ENCODE measurements at places on chromosomes 11 and 22. TPM values are rescaled to one million over a fixed set of nuclear protein-coding genes. Genes with fewer than 3 reads are reported as not detected.
A peak's percentile ranks its signal among the peaks of the same experiment; 100 is the strongest.

DNA sequence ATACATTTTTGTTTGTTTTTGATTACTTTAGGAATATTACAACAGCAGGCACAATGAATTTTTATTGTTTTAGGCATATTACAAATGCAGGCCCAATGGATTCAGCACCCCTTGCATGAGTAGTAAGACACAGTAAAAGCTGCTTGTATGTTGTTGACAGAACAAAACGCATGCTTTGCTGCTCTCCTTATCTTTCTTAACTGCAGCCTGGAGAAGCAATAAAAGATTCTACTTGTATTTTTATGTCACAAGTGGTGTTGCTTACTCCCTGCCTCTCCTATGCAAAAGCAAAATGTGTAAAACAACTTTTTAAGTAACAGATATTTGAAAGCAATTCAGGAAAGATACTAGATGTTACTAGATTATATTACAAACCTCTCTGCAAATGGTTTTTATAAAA is 73.9 kb downstream of the TRPC6 start:
- no peak for DNase-seq

DNA sequence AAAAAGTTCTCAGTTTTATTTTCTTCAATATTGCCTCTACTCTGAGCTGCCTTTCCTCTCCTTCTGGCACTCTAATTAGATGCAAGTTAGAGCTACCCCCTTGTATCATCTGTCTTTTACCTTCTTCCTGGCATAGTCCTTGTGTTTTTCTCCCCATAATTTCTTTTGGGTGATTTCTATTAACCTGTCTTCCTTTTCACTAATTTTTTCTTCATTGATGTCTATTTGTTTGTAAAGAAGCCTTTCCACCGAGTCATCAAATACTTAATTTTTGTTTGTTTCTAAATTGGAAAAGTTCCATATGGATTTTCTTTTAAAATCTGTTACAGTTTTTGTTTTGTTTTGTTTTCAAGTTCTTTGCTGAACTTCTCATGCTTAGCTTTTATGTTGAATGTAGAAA is 558.1 kb downstream of the TBC1D22A start:
- DNase-seq = no peak

The RRAS2 gene
- 27.6 TPM for total RNA-seq

The ARHGAP8 gene
- 46.7 TPM for total RNA-seq

The FBXO3 gene
- 42.1 TPM for total RNA-seq

DNA sequence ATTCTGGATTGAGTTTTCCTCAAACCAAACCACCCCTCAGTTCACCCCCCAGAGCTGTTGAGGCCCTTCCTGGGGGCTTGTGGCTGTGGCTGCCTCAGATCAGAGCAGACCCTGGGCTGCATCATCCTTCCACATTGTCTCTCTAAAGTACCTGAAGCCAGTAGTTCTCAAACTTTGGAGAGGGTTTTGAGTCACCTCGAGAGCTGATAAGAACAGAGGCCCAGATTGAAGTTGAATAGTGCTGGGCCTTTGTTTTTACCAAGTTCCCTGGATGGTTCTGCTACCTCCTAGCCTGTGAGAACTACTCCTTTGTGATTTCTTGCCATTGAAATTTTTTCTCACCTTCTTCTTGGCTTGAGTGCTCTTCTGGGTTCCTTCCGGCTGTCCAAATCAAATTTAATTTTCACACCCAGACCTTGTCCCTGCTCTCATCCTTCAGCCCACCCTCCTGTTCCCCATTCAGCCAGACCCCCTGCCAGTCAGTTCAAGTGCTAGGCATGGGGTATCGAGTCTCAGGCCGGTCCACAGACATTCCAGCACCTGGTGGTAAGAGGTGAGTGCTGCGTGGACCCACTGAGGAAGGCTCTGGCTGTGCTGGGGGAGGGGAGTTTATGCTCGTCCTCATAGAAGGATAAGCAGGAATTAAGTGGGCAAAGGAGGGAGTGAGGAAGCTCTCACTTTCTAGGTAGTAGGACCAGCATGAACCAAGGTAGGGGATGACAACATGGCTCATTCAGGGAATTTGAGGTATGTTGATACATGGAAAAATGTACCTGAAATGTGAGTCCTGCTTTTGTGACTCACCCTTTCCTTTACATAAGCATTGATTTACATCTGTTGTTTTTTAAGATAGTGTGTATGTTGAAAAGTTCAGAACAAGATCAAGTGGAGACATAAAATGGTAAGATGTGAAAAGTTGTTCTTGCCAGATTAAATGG is 116.5 kb downstream of the PTPRJ start:
- DNase-seq = no peak

DNA sequence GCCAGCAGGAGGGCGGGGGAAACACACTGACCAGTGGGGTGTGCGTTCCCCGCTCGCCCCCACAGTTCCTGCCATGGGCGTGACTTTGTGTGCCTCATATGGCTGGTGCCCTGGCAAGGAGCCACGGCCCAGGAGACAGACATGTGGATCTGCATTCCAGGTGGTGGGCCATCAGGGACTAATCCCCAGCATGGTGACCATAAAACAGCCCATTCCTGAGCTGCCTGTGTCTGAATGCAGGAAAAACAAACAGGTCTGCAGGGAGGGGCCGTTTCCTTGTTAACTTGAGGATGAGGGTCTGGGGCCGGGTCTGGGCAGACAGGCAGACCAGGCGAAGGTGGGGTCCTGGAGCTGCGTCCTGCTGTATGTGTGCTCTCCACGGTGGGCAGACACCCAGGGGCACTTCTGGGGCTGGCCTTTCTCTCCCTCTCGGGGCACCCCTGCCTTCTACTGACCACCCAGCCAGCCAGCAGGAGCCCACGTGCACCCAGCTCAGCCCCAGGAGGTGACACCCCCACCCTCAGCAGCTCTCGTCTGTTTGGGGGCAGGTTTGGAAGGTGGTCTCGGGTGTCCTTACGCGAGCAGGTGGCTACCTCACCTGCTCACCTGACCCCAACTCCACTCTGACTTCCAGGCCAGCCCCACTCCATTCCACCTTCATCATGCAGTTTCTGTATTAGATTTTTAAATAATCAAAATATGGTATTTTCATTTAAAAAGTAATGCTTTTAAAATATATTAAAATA is 120.3 kb downstream of the KCNQ1OT1 start:
- DNase-seq = no peak

The C11orf52 gene
- 34.4 TPM for total RNA-seq

- no peak for DNase-seq
These were observed 66.9 kb downstream of the SCUBE1 start for GRCh38 chr22:43276321-43276720.

DNA sequence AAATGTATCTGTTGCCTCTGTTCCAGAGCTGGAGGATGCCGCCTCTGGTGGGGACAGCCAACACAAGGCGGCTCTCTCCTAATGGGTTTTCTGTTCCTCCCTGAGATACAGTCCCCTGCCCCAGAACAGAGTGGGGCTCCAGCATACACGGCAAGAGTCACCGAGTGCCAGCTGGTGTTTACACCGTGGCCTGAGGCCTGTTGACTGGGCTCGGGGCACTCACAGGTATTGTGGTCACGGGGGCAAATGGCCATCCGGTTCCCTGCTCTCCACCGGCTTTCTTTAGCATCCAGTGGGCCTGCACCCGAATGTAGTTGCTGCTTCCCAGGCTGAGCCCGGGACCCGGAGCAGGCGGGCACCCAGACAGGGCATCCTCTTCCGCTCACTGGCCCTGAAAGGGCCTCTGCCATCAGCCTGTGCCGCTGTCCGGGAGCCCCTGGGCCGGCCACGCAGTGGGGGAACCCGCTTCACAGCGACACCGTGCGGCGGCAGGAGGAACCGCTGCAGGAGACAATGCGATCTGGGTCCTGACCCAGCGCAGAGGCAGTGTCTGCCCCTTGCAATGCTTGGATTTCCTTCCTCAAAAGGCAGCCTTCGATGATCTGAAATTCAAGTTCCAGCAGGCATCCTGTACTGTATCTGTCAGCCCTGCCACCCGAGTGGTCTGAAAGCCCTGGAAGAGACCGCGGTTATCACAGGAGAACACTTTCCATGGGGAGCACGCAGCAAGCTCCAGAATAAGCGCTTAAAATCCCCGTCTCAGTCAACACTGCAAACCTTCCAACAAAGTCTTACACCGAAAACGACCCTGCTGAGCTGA is 859 bp upstream of the KRTAP5-5 start:
- DNase-seq = peak; percentile 60

DNA sequence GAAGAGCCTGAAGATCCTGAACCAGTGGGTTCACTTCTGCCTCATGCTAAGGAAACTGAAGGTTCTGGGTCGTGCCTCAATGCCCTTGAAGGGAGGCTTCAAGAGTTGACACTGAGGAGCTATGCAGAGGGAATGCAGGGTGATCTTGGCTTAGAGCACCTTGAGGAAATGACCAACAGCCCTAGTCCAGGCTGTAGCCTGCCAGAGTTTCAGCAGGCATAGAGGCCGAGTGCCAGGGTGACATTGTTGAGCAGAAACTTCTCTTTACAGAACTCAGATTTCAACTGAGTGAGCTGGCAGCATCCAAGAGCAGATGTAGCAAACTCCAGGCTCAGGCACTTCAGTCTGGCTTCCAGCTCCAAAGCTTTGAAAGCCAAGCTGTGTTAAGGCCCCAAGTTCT is 23.1 kb upstream of the CAPRIN1 start:
- no peak for DNase-seq

DNA sequence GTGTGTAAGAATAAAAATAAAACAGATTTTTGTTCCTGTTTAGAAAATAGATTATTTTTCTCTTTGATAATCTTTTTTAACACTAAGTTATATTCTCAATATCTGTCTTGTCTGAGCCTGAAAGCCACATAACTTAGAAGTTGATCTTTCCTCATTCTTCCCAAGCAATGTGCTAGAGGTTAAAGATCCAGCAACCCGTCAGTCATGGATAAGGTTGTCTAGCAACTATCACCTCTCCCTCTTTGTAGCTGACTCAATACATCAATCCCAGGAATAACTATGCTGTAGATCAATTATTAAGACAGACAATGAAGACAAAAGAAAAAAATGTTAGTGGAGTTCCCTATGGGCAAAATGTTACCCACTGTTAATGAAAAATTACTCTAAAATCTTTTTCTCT is 813.1 kb upstream of the CCDC179 start:
- DNase-seq = no peak

DNA sequence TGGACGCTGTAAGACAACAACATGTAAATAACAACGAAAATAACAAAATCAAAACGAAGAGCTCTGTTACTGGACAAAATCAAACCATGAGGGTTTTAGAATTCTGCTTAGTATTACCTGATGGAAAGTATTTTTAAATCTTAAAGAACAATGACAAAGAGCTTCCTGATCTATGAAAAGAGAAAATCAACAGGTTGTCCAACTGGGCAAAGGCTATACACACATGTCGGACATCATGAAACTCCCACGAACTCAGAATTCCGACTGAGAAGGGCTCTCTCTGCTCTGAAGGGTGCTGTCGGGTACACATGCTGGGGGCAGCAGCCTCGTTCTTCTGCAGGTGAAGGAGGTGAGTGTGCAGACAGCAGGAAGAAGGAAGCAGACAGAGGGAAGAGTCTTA is 25.8 kb downstream of the CERK start:
- no peak for DNase-seq

DNA sequence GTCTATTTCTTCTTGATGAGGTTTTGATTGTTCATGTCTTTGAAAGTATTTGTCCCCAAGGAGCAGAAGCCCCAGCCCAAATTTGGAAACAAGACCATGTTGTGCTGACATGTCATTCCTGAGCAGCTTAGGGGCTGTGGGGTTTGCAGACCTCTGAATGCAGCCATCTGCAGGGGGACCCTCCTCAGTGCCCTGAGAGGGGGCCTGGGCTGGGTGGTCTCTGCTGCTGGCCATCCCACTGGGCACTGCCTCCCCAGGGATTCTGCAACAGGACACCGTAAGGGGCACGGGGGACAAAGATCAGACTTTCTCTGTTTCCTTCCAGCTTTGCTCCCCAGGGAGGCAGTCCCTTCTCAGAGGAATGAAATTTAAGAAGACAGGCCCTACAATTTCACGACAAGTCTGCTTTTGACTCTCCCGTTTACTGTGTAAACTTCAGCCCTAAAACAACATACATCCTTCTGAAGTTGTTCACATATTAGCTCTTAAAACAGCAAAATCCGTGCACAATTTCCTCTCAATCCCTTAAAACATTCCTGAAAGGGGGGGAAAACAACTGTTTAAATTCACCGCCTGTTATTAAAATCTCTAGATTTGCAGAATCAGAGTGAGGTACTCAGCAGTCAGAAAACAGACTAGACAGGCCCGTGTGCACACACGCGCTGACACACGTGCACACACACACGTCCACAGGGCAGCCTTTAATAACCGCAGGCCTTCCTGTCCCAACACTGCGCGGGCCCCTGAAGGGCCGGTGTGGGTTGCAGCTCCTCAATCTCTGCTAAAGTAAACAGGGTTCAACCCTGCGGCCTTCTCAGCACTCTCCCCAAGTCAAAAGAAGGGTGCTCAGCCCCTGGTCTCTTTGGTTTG is 109.8 kb downstream of the KCNQ1 start:
- DNase-seq = no peak

DNA sequence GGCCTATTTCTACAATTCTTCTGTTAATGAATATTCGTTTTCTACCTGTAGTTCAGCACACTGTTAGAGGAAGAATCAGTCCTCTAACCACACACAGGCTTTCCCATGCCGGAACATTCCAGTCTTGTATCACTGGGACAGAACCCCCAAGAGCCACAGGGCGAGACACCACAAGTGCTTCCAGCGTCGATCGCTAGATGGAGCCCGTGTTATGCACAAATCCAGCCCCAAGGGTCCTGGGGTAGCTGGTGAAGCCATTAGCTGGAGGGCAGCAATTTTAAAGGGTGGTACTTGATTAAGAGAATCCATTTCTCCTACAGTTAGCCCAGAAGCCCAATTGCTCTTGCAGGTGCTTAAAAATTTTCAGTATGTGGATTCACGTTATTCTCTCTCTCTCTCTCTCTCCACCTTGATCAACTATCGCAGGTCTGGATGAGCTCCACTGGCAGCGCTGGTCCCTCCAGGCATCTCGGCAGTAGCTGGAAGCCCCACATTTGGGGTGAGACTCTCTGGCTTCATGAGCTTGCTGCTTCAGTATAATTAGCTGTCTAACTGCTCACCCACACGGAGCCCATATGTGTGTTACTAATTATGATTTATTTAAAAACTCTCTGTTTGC is 148.2 kb upstream of the SNX19 start:
- DNase-seq = peak; percentile 23

DNA sequence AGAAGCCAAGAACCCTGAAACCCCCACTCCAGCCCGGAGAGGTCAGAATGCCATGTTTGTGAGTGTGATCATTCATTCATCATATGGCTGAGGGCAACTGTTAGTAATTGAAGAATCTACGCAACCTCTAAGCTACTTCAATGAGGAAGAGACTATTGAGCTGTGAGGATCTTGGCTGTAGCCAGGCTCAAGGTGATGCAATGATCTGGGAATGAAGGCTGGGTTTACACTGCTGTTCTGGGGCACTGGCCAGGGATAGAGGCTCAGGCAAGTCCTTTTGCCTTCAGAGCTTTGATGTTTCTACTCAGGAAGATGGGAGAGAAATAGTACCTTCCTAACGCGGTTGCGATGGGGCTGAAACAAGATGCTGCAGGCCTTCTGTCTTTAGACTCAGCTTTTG is 12.9 kb downstream of the CRYBB2 start:
- no peak for DNase-seq

Measured in mucosa of gallbladder (tissue), 1 donor.